Esophagus mucosa (tissue), 1 donor: ENCODE measurements at places on chromosomes 12 and 14. TPM values are rescaled to one million over a fixed set of nuclear protein-coding genes. Genes with fewer than 3 reads are reported as not detected.

DNA sequence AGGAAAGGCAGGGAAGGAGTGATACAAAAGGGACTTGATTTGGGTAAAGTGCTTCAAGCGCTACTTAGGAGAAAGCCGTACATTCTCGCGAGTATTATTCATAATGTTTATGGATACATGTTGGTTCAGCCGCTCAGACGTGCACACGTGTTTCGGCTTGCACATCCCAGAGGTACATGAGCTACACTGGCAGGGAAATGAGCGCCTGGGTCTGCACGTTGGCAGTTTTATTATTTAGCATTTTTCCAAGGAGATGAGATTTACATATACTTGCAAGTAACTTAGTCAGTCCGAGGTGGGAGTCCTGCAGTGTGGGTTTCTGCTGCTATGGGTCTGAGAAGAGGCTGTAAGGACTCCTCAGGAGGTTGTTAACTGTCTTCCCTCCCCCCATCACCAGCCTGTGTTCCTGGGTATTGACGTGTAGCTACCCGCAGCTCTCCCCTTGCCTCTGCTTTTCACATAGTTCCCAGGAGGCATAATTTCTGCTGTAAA, 1.5 kb downstream of the PRKCH start:
- ATAC-seq: peak; percentile 64

DNA sequence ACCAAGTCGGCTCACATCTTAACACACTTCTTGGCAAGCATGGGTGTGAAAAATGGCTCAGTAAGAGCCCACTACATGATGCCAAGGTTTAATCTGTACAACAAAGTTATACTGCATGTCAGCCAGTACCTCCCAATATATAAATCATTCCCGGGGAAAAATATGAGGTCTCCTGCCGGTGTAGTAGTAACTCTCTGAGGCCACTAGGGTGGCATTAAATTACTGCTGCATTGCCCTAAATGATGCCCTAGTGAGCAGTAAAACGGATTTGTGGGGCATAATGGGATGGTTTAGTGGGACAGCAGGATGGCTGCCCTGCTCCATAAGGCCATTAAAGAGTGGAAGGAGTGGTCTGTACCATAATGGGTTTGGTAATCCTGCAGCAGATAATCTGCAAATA, 267.7 kb downstream of the MED13L start:
- ATAC-seq: no peak

Gene DYRK4
- total RNA-seq: 22.7 TPM

Gene GZMB
- total RNA-seq: 1.2 TPM

Gene GALNT9
- not detected for total RNA-seq

GRCh38 chr12:79514730-79515529, 175.8 kb downstream of the PAWR start:
- no peak for ATAC-seq

Gene PTGER2
- total RNA-seq: 0.40 TPM

Gene KRT2
- not detected for total RNA-seq

Gene RNASE9
- not detected for total RNA-seq

GRCh38 chr14:104554608-104555429, 24.7 kb upstream of the C14orf180 start:
- ATAC-seq: no peak

DNA sequence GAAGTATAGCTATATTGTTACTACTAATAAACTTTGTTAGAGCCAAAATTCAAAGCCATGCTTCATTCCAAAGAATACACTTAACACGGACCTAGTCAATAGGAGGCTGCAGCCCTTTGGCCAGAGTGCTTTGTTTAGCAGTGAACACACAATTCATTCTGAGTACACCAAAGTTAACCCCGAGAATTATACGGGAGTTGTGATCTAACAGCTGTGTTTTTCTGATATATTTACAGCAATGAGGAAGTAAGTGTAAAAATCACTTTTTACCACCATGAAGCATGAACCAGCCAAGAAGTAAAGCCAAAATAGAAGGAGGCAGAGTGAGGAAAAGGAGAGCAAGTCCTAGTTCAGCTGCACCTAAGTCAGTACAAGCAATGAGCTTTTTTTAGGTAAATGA, 156.8 kb upstream of the PDE3A start:
- no peak for ATAC-seq

Gene ZNF385A
- 52.2 TPM for total RNA-seq

DNA sequence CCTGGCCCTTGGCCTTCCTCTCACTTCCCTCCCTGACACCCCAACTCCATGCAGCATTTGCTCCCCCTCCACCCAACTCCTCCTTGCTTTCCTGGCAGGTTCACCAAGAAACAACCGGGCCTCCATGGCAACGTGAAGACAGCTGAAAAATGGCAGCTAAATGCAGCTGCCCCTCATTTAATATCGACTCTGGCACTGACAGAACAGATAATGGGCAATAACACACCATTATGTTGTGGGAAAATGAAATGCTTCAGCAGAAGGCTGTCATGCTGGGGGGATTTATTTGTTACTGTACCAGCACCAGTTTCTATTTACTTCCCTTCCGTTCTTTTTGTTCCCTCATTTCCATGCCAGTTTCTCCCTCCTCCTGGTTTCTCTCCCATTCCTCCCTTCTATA, 440.8 kb downstream of the NRXN3 start:
- no peak for ATAC-seq

DNA sequence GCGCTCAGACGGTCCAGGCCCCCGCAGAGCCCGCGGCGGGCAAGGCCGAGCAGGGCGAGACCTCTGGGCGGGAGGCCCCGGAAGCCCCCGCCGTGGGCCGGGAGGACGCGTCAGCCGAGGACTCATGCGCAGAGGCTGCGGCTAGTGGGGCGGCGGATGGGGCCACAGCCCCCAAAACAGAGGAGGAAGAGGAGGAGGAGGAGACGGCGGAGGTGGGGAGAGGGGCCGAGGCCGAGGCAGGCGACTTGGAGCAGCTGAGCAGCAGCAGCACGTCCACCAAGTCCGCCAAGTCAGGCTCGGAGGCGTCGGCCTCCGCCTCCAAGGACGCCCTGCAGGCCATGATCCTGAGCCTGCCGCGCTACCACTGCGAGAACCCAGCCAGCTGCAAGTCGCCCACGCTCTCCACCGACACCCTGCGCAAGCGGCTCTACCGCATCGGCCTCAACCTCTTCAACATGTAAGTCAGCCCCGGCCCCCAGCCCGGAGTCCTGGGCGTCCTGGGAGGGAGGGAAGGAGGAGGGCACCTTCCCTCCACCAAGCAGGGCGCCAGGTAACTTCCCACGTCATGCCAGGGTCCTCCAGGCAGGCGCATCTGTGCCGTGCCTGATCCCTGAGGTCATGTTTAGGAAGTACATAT, 72.4 kb downstream of the IQSEC3 start:
- ATAC-seq: no peak

GRCh38 chr14:22974530-22975313, 7.6 kb downstream of the AJUBA start:
- ATAC-seq: no peak

DNA sequence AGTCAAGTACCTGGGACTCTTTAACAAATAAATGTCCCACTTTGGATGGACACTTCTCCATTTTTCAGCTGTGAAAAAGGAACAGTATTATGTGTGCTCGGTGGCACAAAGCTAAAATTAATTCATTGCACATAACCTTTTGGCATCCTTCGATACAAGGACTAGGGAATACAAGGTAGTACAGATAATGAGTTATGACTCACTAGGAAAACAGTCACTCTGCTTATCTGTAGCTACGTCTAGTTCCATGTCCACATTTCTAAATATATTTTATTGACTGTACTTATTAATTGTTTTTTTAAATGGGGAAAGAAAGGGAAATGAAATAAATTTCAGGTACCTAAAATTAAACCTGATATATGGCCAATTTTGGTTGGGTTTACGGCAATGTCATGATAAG, 35.2 kb upstream of the RIC8B start:
- no peak for ATAC-seq

Gene KRT77
- not detected for total RNA-seq

Gene TSPAN19
- not detected for total RNA-seq

DNA sequence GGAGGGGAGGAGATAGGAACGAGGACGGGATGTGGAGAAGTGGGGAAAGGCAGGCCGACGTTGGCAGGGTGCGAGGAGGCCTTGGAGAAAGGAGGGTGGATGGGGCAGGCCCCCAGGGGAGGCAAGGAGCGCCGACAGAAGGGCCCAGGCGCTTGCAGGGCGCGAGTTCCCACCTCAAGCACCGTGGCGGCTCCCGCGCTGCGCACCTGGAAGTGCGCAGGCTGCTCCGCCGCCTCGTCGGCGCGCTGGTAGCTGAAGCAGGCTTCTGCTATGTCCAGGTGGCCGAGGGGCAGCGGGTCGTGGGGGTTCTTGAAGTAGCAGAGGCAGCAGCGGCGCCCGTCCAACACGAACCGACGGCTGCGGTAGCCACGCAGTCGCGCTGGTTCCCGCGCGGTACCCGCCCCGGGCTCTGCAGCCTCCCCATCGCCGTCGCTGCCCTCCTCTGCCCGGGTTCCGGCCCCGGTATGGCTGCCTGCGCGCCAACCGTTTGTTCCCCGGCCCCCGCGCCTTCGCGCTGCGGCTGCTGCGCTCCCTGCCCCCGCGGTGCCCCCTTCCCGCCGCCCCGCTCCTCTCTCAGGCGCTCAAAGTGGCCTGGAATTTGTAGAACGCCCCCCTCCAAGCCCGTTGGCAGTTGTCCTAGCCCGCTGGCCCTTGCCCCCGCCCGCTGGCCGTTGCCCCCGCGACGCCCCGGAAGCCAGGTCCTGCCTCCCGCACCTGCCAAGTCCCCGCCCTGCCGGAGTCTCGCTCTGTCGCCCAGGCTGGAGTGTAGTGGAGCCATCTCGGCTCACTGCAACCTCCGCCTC, 1.1 kb upstream of the ACTR6 start:
- ATAC-seq: peak; percentile 75

GRCh38 chr12:63086149-63086915, 64.7 kb downstream of the AVPR1A start:
- ATAC-seq: no peak

DNA sequence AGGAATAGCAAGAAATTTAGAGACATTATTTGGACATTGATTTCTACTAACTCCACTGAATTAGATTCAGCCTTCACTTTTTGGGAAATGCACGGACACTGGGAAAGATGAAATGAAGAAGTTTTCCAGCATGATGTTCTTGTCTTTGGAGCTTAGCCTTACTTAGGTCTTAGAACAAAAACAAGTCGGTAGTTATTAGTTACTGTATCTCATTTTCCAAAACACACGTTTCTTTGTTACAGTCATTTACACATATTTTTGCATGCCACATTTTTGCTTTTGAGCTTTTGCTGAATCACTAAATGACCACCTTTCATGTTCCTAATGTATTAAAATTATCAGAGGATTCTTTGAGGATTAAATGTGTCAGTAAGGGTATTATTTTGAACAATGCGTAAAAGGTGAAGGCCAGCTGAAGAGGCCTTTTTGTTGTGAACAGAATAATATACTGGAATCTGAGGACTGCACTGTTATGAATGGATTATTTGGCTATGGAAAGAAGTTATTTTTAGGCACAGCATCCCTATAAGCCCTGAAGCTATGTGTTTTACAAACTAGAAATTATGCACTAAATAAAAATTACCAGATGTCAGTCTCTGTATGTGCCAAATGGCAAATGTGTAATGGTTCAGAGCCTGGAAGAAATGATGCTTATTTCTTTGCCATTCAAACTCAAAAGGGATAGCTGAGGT, 138.2 kb downstream of the SRGAP1 start:
- no peak for ATAC-seq

- peak; percentile 20 for ATAC-seq
These were observed 507 bp downstream of the SPTSSA start for GRCh38 chr14:34461334-34462131.

Gene TMEM117
- total RNA-seq: 14.3 TPM

Gene GPR162
- 0.76 TPM for total RNA-seq

DNA sequence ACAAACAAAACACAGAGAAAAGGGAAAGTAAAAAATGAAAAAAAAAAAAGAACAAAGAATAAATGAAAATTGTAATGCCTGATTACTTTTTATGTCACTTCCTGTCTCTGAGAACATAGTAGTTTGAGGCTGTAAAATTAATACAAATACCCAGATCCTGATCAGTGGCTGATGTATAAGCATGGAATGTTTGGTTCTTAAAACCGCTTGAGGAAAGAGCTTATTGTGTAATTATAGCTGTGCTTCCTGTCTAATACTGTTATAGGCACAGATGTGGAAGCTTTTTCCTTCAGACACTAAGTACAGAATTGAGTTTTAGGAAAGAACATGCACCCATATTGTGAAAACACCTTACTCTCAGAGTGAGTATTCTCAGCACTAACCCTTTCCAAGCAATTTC, 86.9 kb downstream of the AVPR1A start:
- no peak for ATAC-seq

GRCh38 chr12:31390991-31391390, 65.0 kb upstream of the SINHCAF start:
- ATAC-seq: no peak

Gene COX8C
- total RNA-seq: not detected

DNA sequence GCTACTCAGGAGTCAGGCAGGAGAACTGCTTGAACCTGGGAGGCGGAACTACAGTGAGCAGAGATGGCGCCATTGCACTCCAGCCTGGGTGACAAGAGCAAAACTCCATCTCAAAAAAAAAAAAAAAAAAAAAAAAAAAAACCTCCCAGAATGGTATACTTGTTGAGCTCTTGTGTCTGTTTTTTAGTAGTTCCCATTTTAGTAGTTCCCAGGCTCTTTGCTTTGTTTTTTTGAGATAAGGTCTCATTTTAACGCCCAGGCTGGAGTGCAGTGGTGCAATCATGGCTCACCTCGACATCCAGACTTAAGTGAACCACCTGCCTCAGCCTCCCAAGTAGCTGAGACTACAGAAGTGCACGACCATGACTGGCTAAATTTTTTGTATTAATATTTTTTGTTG, 13.4 kb downstream of the ATXN2 start:
- ATAC-seq: no peak

GRCh38 chr12:9809866-9810265, 17.4 kb upstream of the KLRF1 start:
- no peak for ATAC-seq

DNA sequence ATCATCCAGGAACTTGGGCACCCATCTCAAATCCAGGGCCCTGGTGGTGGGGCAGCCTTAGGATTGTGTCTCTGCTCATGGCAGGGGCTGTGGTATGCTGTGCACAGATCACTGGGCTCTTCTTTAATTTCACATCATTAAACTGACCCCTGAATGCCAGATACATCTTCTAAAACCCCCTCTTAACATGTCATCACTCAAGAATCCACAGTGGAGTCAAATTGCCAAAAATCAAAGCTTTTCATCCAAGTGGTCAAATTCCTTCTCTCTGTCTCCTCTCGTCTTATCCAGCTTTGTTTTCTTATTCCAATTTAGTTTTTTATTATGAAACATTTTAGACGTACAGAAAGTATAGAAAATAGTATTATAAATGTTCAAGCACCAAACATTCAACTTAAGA, 97.5 kb downstream of the ADCK1 start:
- no peak for ATAC-seq
